ENCODE measurements at places on chromosomes 1 and 21.

GRCh38 chr1:39106801-39107327 is 80.7 kb downstream of the NDUFS5 start:
- no peak for DNase-seq

DNA sequence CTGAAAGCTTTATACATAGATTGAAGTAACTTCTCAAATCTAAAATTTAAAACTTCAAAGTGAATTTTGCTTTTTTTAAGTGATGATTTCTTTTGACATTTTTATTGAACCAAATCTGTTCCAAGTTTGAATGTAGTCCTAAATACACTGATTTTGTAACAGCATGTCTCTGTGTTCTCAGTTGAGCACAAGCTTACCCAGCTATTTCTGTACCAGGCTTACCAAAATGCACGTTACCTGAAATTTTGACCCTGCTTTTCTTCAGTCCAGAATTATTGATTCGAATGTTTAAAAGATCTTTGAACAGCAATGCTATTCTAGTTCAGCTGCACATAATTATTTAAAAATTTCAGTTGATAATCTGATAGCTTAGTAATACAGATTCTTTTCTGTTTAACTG is 25.6 kb downstream of the AGO4 start:
- DNase-seq = no peak

GRCh38 chr1:165416876-165417275 is 28.1 kb downstream of the RXRG start:
- DNase-seq = no peak

DNA sequence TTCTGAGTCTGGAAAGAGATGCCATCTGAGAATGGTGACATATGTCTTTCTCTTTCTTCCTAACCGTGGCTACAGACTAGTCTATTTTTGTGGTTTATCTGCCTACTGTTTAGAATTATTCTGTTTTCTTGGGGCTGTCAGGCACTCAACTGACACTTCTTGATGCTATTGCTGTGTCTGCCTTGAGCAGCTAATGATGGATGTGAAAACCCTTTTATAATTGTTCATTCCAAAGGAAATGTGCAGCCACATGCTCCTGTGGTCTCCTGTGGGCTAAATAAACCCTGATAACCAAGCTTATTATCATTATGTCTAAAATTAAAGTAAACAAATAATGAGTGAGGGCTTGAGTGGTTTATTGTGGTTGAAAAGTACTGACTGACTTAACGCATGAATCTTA is 52.7 kb upstream of the CXADR start:
- peak; percentile 2 for DNase-seq

- DNase-seq = no peak
Measured at GRCh38 chr1:93014168-93014567, 52.9 kb upstream of the DIPK1A start.

DNA sequence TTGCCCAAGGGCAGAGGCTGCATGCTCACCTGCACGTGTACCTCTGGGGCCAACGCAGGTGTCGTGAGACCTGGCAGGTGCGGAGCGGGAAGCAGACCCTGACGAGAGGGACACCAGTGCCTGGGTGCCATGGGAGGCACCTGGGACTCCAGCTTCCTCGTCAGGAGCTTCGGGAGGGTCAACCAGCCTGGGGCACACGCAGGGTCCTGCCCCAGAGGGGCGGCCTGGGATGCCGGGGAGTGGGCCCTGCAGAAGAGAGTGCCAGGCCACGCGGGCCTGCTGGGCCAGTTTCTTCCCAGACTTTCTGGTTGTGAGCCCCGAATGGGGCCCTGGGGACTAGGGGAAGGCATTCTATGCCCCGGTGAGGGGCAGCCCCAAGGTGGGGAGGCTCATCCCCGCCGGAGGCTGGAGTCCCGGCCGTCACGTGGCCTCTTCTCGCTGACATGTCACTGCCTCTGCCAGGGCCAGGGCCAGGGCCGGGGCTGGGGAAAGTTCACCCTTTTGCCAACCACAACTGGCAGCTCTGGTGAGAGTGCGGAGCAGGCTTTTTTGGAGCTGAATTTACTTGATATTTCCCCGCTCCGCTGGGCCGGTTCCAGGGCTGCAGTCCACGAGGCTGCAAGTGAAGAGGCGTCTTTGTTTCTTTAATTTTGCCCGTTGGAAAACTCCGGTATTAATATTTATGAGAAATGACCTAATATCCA is 38.5 kb upstream of the ACTRT2 start:
- DNase-seq = no peak
